ENCODE measurements at places on chromosomes 3 and 15.
A peak's percentile ranks its signal among the peaks of the same experiment; 100 is the strongest.

DNA sequence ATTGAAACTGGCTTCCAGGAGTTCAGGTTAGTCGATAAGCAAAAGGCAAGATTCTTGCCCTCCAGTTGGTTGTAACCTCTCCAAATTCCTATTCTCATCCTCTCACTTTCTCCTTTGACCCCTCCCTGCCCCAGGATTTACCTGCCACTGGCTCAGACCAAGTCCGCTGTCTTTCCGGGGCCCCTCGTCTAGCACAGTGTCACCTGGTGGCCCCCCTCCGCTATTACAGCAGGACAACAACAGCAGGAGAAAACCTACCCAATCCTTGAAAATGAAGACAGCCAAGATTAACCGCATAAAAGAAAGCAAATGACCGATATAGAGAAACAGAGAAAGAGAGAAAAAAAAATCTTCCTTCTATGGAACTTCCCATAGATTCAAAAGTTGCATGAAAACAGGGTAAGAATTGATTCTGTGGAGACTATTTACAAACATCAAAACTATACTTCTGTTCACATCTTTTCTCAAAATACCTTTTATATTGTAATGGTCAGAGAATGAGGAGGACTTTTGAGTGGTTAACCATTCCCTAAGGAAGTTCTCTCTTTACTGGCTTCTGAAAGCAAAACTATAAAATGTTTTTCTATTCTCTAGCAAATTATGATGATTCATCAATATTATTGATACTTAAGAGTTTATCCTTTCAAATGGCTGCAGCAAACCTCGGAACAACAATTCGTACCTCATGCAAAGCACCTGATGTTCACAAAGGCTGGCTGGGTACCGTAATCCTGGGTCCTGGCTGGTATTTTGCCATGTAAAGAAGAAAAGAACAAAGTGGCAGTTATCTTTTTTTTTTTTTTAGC, 10.0 kb upstream of the ST8SIA2 start:
- no peak for DNase-seq

- no peak for DNase-seq
Observed at GRCh38 chr15:39680868-39681267, 100.0 kb downstream of the THBS1 start.

GRCh38 chr15:93036951-93037819, 51.8 kb downstream of the RGMA start:
- no peak for DNase-seq

GRCh38 chr3:43773273-43774094, 82.7 kb downstream of the ABHD5 start:
- DNase-seq = peak; percentile 59

- no peak for DNase-seq
Observed at GRCh38 chr3:46927718-46928073, 48.8 kb downstream of the CCDC12 start.

- no peak for DNase-seq
Observed at GRCh38 chr3:161339517-161340500, 31.5 kb downstream of the SPTSSB start.

DNA sequence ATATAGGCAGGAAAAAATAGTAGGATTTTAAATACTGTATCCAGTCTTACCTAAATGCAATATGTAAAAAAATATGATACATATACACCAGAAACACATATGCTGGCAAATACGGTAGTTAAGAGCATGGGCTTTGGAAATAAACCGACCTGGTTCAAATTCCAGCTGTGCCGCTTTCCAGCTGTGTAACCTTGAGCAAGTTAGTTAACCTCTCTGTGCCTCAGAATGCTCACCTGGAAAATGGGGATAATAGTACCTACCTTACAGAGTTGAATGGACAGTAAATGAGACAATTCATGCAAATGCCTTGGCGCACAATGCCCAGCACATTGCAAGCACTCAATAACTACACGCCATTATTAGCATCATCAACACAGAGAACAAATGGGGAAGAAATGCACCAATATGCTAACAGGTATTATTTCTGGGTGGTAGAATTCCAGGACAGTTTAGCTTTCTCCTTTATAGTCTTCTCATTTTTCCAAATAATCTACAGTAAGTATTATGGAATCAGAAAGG, 50.6 kb downstream of the SUMF1 start:
- DNase-seq = no peak

DNA sequence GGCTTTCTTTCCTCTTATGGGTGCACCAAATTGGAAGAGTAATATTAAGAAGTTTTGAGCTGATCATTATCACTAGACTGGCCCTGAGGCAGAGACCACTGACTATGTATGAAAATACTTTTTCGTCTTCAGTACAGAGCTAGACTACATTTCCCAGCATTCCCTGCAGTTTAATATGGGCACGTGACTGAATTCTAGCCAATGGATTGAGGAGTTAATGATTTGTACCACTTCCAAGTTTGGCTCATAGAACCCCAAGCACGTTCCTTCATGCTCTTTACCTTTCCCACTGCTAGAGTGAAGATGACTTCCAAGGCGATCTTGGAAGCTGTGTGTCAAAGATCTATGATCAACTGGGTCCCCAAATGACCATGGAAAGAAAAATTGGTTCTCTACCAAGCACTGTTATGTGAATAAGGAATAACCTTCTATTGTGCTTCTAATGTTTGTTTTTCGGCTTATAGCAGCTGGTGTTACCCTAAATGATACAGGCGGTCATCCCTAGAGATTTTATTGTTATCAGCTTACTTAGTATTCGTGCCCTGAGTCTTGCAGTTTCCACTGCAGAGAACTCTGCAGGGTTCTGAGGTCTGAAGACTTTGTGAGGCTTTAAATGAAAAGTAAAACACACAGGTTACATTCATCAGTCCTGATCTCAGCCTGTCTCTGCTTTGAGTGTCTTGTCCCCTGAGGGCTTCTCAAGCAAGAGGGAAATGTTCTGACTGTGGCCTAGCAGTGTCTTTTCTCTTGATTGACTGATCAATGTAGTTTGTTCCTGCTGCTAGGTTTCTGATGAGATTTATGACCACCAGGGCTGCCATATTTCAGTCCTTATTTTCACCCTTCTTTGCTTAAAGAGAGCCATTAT, 486.8 kb downstream of the PDCD6IP start:
- DNase-seq = no peak

GRCh38 chr3:152269056-152269830, 514 bp downstream of the MBNL1 start:
- DNase-seq = peak; percentile 54

- DNase-seq = no peak
Observed at GRCh38 chr3:124831628-124832199, 55.5 kb downstream of the ITGB5 start.

DNA sequence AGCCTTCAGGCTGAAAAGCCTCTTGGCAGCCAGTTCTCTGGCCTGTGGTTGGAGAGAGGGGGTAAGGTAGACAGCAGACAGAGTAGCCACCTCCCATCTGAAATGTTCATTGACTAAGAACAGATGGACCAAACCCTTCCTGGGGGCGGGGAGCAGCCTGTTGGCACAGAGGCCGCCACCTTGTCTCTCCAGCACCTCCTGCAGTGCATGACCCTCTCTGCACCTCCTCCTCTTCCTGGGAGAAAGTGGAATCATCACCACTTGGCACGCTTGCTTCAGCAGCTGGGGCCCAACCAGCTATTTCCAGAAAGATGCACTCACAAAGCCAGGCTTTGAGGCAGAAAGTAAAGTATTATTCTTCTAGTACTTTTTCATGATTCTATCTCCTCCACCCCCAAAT, 313.4 kb upstream of the CHRM5 start:
- no peak for DNase-seq

DNA sequence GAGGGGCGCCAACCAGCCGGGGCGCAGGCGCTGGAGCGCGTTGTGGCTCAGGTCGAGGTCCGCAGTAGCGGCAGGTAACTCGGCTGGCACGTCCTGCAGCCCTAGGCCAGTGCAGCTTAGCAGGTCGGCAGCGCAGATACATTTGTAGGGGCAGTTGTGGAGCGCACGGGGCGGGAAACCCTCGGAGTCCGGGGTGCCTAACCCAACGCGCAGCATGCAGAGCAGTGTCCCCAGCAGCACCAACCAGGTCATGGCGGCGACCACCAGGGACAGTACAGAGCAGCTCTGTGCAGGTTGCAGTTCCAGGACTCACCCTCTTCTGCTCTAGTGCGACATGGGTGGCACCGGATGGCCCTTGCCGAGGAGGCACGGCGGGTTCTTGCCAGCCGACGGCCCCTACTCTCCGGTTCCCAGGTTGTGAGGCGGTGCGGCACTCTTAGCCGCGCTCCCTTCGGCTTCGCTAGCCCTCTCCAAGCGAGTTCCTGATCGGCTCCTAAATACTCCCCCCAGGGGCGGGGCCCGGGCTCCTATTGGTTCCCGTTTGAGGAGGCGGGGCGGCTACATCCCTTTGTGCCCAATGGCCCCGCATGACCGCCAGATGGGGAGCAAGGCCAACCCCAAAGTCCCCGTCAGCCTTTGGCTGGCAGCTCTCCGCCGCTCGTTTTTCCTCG, at the start of gene AMIGO3:
Gene AMIGO3 (minus strand): TSS at position 471 of the 671 bp plus-strand sequence. CDS start 219 bp downstream, at position 252.
- peak; percentile 94 for DNase-seq

- DNase-seq = peak; percentile 7
Observed at GRCh38 chr3:60017631-60018030, 967.8 kb upstream of the CFAP20DC start.

DNA sequence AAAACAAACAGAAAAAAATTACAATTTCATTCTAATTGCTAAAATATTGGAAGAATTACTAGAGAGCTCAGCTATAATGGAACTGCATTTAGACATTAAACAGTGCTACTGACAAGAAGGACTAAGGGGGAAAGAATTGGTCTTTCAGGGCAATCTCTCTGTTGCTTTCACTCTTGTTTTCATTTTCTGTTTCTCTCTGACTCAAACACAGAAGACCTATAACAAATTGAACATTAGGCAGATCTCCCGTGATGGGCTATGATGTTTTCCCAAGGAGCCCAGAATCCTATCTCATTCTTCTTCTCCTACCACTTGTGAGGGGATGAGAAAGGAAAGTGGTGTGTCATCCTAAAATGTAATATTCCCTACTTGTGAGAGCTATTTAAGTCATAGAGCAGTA, 358.0 kb upstream of the TGFBR2 start:
- DNase-seq = no peak

DNA sequence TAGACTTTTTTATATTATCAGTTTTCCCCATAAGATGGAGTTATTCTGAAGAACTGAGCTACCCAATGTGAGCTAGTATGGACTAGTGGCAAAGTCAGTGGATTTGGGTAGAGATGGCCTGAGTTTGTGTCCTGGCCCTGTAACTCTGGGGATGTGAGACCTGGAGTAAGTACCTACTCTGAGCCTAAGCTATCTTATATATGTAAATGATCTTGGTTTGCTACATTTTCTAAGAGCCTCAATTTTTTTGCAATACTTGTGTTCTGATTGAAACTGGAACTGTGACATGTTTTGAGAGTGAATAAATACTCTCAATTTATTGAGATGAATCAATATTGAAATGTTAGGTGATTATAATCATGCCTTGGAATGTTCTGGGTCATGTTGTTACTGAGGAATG, 73.6 kb downstream of the ZNF621 start:
- no peak for DNase-seq

DNA sequence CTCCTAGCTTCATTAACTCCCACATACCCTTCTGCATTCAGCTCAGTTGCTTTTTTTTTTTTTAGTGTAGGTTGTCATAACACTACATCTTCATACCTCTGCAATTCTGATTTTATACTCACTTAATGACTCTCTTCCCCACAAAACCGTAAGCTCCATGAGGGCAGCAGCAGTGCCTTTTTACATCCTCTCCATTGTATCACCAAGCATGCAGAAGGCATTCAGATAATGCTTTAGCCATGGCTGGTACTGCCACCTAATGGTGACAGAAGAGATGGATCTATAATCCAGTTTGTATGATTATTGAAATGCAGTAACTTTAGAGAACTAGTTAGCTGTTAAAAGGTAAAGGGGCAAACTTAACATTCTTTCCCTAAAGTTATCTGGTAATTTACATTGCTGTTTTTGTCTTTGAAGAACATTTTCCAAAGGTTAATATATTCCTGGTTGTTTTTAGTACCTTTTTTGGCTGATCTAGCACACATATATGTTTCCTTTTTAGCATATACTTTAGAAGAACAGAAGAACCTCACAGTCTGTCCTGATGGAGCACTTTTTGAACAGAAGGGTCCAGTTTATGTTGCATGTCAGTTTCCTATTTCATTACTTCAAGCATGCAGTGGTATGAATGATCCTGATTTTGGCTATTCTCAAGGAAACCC, 36.8 kb downstream of the ATP1B3 start:
- DNase-seq = peak; percentile 87

- DNase-seq = no peak
Observed at GRCh38 chr3:142615171-142615570, 19.0 kb downstream of the PLS1 start.

DNA sequence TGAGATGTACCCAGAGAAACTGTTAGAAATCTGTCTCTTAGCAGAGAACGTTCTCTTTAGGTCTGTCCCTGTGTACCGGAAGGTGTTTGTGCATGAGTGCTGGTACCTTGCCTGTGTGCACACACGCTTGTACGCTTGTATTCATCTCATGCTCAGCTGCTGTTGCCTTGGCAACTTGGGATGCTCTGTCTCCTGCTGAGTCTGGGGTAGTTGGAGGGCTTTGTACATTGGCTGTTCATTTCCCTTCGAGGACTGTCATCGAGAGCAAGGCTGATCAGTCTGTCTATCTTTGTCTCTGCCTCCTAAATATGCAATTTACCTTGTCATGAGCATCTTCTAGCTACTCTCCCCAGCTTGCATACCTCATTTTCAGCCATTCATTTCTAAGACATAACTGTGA, 147.2 kb downstream of the SLCO3A1 start:
- no peak for DNase-seq

- DNase-seq = no peak
Observed at GRCh38 chr15:79015416-79015815, 70.6 kb upstream of the CTSH start.

- DNase-seq = peak; percentile 69
Observed at GRCh38 chr15:51776952-51777569, 25.7 kb downstream of the TMOD2 start.

DNA sequence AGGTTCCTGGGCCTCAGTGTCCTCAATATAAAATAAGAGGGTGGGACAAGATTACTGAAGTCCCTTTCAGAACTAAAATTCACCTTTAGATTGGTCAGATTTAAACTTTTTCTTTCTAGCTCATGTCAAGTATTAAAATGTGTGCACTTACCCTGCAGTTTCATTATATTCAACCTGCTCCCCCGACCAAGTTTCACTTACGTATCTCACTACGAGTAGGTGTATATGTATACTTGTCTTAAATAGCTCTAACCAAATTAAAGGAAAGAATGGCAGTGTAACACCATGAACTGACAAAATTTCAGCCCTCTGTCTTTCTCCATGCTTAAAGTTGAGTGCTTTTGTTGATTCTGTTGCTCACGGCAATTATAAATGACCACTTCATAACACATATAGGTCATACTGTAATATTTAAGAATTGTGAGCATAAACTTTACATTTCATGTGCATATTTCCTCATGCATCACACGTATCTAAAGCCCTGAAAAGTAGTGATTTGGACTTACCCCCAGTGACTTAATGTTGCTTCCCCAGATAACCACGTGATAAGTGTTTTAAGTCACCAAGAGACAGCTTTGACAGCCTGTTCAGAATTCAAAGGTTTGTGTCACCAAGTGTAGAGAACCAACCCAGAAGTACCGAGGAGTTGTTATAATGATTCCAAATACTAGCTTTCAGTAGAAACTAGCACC, 70.0 kb downstream of the PGPEP1L start:
- DNase-seq = no peak

Data from hematopoietic multipotent progenitor cell (in vitro differentiated cells).